SK-MEL-5 (cell line): ENCODE measurements at places on chromosomes 4 and X.

DNA sequence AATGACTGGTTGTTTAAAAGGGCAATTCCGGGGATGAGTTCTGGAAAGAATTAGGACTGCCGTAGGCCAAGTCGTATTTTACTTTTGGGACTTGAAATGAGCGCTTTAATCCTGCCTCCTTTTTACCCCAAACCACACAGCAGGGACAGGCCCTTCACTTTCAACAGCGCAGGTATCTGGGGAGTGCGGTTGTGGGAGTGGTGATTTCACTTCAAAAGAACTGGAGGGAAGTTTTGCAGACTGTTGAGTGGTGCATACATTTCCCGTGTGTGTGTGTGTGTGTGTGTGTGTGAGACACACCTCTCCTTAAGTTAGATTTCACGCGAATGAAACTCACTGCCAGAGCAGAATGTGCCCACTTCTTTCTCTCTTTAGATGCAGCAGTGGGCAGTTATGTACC is 2.8 kb downstream of the NHS start:
- no peak for DNase-seq

DNA sequence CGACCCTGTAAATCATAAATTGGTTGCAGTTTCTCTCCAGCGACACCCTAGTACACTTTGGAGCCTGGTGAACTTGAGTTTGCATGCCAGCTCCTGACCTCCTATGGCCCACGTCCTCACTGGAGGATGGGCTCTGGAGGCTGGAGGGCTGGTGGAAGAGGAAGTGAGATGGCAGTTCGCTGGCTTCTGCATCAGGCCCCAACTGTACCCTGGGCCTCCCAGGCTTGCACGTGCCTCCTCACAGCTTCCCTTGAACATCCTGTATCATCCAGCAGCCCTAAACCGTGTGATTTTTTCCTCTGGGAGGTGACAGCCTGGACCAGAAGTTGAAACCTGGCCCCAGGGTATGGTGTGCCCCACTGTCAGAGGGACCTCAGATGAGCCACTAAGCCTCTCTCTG is 78.5 kb downstream of the HTRA3 start:
- no peak for DNase-seq

DNA sequence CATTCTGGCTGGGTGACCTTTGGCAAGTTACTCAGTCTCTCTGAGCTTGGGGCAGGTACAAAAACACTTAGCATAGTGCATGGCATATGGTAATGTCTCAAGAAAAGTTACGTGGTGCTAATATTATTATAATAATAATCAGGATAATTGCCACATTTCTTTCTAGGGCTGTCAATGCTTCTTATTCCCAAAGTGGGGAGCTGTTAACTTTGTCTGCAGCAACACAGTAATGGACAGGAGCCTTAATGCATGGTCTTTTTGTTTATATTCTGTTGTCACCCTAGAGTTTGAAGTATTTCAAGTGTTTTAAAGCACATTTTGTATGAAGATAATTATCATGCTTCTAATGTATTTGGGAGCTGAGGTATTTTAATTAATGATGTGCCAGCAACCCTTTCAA is 121.8 kb downstream of the FHIP1A start:
- peak; percentile 13 for DNase-seq

DNA sequence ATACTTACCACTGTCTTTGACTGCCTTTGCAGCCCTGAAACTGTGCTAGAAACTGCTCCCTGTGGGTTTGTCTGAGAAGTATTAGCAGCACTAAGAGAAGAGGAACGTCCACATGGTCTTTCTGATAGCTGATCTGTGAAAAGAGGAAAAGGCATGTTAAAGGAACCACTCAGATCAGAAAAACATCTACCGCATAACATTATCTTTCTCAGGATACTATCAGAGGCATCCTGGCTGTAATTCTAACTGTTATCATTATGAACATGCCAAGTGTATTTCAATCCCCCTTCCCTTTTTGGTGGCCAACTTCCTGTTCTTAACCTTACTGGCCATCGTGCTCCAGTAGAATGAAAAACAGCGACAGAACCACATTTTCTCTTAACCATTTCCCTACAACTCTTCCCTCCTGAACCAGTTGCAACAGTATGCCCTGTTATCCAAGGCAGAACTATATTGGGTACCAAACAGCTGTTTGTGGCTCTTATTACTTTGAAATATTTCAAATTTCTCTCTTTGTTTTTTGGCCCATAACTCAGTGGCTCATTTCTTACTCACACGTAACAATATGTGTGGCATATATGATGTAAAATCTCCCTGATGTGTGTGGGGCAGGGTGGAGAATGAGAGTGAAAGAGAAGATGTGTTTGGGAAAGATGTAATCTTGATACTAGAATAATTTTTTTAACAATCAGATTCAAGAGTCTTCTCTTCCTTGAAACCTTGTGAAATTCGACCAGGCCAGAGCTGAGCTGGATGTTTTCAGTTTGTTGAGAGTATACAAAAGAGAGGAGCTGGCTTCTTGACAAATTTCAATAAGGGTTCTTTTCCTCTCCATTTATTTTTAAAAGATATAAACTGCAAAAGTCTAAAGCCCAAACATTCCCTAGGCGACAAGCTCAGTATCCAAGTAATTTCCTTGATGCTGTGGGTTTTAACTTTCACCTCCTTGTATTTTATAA is 35.2 kb downstream of the ARHGEF6 start:
- DNase-seq = no peak

DNA sequence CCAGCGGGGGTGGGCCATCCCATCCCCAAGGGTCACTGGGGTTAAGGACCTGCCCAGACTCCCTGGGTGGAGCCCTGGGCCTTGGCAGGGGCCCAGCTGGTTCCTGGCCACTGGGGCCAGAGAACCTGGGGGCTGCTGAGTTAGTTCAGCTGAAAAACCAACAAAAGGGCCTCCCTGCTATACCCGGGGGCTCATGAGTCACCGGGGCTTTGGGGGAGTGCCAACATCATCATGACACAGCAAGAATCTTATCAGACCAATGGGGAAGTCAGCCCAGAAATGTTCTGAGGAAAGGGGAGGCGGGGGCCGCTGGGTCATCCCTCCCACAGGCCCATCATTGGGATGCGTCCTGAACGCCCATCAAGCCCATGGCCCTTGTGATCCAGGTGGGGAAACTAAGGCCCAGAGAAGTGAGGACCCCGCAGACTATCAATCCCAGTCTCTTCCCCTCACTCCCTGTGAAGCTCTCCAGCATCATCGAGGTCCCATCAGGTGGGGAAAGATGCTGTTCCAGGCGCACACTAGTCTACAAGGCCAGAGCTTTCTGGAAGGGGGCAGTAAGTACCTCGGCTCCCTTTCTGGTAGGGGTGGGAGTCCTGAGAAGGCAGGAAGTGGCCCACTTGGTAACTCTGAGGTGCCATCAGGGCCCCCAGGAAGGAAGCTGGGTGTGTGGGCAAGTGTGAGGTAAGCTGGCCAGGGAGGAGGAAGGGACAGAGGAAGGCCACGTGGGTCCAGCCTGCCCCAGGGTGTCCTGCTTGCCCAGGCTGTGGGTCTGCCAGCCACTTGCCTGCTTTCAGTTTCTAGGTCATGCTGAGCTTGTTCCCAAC is 4.5 kb downstream of the G6PD start:
- DNase-seq = peak; percentile 62

DNA sequence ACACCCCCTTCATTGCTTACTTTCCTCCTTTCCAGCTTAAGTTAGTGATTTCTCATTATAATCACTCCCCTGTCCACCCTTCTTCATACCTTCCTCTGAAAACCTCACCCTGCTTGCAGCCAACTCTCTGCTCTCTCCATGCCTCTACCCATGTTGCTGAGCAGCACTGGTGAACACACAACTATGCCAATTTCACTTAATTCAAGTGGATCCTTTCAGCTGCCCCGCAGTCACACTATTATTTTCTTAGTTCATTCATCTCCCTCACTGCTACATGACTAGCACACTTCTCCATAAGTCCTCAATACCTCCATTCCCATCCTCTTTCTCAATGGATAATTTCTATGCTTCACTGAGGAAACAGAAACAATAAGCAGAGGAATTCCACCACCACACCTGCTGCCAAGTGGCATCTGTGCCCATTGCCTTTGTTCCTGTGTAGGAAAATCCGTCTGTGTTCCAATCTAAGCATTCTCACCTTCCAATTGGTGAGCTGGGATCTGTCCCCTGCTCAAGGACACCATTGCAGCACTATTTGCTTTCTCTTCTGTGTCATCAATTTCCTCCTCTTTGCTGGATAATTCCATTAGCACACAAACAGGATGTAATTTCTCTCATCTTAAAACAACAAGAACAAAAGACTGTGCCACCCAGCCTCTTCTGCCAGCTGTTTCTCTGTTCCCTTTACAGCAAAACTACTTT is 25.2 kb upstream of the PRSS48 start:
- no peak for DNase-seq

DNA sequence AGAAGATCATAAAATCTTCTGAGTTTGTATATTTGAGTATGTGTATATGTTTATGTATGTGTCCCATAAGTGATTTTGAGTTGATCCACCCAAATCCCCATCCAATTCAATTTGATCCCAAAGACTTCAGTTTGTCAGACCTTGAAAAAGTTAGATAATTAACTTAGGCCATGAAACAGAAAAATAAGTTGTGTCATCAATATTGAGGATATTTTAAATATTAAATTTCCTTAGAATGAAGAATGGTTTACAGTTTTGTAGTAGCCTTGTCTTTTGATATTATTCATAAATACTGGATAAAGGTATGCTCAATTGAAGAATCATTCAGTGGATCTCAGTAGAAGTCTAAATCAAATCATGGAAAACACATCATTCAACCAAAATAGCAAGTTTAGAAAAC is 864.4 kb upstream of the INTU start:
- no peak for DNase-seq

GRCh38 chrX:95056901-95057300 is 1382.9 kb downstream of the FAM133A start:
- DNase-seq = peak; percentile 29

DNA sequence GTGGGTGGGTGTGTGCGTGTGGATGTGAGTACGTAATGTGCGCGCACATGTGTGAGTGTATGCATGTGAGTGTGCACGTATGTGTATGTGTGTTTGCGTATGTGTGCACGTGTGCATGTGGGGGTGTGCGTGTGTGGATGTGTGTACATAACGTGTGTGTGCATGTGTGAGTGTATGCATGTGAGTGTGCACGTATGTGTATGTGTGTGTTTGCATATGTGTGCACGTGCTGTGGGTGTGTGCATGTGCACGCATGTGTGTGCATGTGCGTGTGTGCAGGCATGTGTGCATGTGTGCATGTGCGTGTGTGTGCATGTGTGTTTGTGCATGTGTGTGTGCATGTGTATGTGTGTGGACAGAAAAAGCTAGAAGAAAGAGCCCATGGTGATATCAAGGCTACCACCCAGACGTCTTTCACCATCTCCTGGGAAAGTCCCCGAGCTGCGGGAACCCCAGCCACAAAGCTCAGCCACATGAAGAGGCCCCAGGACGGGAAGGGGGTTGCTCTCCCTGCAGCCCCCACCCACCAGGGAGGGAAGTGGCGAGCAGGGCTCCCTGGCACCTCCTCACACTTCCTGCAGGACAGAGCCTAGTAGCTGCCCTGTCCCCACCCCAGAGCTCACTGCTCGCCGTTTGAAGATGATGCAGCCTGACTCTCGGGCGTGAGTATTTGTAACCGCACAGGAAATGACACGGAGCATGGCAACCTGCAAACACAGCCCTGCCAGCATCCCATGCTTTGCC is 108.3 kb downstream of the DCTD start:
- no peak for DNase-seq

- no peak for DNase-seq
Measured at GRCh38 chr4:1794809-1795298, 1.8 kb downstream of the FGFR3 start.

- no peak for DNase-seq
Measured at GRCh38 chr4:26648260-26648659, 64.4 kb downstream of the TBC1D19 start.

GRCh38 chrX:153526801-153527200 is 9.4 kb downstream of the ATP2B3 start:
- DNase-seq = no peak

DNA sequence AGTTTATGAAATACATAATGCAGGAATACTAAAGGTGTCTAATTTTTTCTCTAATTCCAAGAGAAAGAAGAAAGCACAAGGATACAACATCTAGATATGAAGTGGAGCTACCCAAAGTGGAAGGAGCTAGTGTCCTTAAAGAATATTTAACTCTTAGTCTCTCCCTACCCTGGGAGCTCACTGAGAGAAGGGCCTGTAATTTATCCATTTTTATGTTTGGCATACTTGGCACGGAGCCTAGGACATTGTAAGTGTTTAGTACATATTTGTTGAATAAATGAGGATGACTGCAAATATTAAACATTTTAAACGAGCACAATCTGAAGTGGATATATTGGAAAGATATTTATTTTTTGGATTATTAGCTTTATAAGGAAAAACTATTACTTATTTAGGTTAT is 674.8 kb downstream of the IQCM start:
- DNase-seq = no peak

GRCh38 chr4:25000639-25001038 is 30.1 kb downstream of the LGI2 start:
- no peak for DNase-seq

- no peak for DNase-seq
Measured at GRCh38 chr4:8534611-8535010, 45.6 kb upstream of the GPR78 start.

DNA sequence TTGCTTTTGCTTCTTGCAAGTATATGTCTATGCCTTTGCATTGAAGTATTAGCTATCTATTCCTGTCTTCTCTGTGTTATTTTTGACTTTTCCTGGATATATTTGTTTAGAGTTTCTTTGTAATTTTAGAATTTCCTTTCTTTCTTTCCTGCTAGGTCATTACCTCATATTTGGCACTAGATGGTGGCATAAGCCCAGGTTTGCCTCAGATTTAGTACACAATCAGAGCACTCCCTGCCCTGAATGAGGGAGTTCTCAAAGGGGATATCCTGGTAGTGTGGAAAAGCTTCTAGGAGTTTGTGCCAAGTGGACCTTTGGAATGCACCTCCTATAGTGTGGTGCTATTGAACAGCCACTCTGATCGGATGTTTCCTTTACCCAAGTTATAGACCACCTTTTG is 181.6 kb downstream of the UGT8 start:
- DNase-seq = peak; percentile 68

DNA sequence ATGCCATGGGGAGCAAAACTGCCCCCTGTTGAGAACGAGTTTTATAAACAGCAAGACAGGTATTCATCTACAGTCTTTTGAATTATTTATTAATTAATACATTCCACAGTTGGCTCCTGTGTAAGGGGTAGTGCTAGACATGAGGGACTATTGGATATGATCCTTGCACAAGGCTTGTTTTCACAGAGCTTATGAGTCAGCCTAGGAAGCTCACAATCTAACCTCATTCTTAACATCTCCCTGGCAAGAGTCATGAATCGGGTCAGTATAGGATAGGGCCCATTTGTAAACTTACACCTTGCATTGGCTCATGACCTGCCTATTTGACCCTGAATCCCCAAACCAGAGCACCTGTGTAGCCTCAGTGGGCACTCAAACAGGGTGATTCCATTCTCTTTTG is 209.1 kb upstream of the HCCS start:
- no peak for DNase-seq

DNA sequence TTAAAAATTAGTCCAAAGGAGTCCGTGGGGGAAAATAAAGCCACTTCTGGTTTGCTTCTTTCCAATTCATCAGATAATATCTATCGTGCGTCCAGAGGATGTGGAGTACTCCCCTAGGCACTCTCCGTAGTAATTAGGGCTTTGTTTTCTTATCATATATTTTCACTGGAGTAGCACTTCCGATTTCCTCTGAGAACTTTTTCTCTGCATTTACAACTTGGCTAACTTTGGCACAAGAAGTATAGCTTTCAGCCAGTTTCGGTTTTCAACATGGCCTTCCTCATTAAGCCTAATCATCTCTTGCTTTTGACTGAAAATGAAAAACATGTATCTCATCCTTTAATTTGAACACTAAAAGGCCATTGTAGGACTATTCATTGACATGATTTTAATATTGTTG is 80.5 kb downstream of the CASP3 start:
- peak; percentile 30 for DNase-seq

GRCh38 chr4:75769036-75769435 is 44.7 kb downstream of the USO1 start:
- no peak for DNase-seq
